ENCODE measurements at places on chromosomes 11 and 22. TPM values are rescaled to one million over a fixed set of nuclear protein-coding genes. Genes with fewer than 3 reads are reported as not detected.

GRCh38 chr11:118148856-118149255 is 3.8 kb downstream of the SCN4B start:
- no peak for DNase-seq

Gene FOLR3
- total RNA-seq = not detected

DNA sequence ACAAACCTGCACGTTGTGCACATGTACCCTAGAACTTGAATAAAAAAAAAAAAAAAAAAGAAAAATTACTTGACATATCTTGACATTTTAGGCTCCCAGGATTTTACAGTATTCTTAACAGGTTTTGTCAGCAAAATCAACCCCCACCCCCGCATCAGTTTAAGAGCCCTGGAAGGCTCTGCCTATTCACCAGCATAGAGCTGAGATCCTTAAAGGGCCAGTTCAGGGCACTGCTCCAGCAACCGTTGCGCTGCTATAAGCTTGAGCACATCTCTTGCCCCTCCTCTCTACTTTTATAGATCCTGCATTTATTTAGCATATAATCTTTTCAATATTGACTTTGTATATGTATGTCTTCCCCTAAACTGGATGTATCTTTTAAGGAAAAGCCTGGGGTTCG is 697 bp upstream of the PAFAH1B2 start:
- peak; percentile 39 for DNase-seq

DNA sequence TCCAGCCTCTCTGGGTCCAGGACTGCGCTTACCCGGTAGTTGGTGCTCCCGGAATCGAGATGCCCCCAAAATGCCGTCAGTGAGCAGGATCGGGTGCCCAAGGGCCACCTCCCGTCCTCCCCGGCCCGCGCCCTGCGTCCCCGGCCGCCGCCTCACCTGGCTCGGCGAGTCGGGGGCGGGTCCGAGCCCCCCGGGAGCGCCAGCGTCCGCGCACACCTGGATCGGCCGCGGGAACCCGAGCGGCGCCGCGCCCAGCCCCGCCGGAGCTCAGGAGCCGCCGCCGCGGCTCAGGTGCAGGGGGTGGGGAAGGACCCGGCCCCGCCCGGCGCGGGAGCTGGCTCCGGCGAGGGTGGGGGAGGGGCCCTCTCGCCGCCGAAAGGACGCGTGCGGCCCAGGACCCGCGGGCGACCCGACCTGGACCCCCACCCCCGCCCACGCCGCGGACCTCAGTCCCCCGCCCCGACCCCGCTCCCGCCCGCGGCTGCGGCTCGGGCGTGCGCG is at the start of gene SHANK2:
Gene SHANK2, minus strand, starts transcription at position 309 of the 501 bp plus-strand sequence. CDS start 105,251 bp downstream, outside the sequence.
- DNase-seq = no peak

Gene YPEL4
- total RNA-seq = 0.73 TPM

DNA sequence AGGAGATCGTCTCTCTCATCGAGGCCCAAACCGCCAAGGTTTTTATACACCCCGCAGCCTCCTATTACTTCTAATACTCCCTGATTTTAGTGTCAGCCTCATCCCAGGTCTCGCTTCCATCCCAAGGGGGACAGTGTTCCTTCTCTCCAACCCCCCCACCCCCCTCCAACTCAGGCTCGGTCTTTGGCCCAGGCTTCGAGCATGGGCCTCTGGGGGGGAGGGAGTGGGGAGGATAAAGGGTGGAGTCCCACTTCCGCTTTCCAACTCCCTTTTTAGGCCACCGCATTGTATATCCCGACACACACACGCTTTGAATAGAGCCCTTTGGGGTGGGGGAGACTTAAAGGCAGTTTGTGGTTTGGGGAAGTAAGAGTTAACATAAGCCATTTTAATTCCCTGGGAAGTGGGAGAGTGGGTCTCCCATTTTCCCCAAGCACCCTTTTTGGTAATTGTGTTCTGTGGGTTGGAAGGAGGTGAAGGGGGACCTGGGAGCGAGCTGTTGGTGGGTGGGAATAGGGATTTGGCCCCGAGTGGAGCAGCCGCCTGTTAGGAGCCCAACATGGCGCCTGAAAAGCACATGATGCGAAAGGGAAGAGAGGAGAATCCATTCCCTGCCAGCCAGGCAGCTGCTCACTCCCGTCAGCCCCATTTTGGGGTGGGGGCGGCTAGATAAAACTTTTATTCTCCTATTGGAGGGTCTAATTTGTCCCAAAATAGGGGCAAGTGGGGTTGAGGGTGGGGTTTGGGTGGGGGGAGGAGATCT is 844 bp downstream of the PCF11 start:
- DNase-seq = peak; percentile 67

- DNase-seq = no peak
Observed at GRCh38 chr11:42036201-42036600, 576.7 kb upstream of the LRRC4C start.
